ENCODE measurements at places on chromosomes 11 and 22.
A peak's percentile ranks its signal among the peaks of the same experiment; 100 is the strongest.

DNA sequence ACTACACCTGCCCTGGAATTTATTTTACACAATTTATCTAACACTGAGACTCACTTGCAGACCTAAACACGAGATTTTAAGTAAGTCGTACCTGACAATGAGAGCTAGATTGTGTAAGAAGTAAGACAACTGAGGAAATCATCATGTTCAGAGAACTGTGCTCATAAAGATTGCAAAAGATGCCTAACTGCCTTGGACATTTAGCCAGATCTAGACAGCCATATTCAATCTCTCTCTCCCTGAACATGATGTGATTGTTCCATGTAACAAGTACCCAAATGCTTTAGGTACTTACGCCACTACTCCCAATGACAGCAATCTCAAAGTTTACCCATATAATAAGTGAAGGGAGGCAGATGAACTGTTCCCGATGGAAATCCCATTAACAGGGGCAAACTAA lies 209.8 kb upstream of the PITPNB start:
- DNase-seq = no peak

- DNase-seq = peak; percentile 6
Observed at GRCh38 chr11:31045335-31045734, 324.2 kb downstream of the DCDC1 start.

- DNase-seq = peak; percentile 19
Observed at GRCh38 chr11:85776951-85777602, 33.9 kb downstream of the SYTL2 start.

DNA sequence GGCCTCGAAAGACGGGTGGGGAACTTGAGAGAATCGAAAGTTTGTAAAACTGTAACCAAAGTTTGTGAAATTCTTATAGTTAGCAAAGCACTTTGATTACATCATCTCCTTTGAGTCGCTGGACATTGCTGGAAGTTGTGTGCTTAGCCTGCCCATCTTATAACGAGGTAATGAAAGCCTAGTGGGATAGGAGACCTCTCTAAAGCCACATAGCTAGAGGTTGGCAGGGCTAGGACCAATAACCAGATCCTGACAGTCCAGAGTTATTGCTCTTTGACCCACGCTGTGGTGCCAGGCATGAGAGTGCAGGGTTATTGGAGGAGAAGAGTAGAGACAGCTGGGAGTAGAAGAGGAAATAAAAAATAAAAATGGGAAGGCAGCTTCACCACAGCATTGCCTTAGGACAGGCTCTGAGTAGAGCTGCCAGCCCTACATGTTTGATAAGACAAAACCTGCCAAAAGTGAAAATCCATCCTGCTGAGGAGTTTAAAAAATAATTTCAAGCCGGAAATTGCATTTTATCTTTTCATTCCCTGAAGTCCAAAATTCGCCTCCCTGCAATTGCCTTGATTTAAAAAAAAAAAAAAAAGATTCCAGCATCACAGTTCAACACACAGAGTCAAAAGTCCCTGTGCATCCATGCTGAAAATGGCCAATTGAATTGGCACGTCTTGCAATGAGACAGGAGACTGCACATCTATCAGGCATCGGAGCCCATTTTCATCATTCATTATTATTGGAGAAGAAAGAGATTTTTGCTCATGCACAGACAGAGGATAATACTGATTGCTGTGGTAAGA lies 225.5 kb upstream of the POU2AF2 start:
- no peak for DNase-seq

DNA sequence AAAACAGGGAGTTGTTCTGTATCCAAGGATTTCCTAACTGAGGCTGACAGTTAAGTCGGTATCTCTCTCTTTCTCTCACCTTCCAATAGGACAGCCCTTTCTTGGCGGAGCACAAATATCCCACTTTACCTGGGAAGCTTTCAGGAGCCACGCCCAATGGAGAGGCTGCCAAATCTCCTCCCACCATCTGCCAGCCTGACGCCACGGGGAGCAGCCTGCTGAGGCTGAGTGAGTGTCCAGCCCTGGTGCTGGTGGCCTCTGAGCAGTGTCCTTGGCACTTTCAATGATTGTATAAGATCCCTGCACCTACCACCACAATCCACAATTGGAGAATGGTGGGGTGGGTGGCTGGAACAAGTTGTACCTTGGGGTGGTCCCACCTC lies 33.7 kb downstream of the CYB5R2 start:
- no peak for DNase-seq

DNA sequence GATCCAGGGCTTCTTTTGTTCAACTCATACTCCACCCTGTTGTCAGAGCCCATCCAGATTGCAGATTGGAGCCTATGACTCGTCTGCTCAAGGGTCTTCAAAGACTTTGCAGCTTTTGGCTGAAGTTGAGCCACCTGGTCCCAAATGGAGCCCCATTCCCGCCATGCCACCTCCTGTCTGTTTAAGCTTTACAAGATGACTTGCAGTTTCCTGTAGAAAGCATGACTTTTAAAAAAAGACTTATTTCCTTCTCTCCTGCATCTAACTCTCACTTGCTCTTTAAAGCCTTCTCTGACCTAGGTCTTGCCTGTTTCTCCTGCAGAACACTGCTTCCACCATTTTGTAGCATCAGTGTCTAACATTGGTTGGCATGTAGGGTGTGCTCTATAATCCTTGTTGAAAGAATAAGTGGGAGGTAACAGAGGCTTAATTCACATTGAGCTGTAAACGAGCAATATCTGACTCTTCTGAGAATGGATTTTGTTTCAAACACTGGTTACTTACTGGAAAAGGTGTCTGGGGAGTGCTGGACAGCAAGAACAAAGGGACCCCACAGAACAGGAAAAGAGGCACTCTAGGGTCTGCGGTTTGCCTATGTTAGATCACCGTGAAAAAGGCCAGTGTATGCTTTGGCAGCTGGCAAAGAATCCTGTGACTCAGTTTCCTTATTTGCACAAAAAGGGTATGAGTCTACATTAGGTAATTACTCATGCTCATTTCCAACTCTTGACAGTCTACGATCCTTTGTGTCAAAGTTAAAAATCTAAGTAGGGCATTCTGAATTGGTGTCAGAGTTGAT lies 30.3 kb downstream of the NF2 start:
- DNase-seq = no peak

All from COLO829 (cell line).